Ureter (tissue), 1 donor: ENCODE measurements at places on chromosomes 4 and X. TPM values are rescaled to one million over a fixed set of nuclear protein-coding genes. Genes with fewer than 3 reads are reported as not detected.

DNA sequence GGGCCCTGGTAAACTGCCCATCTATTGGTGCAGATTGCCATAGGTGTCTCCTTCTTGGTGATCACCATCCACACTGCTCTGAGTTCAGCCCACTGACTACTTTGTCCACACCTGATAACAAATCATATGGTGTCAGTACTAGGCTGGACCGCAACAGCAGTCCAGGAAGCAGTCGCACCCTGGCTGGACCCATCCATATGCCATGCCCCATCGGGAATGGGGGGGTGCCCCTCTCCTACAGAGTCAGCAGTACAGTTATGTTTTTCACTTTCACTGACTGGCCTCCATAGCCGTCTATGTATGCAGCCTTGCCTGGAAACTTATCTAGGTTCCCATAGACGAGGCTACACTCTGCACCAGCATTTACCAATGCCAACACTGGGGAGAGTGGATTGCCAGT is 226.1 kb downstream of the ADGRL3 start:
- no peak for DNase-seq

- no peak for DNase-seq
Measured at GRCh38 chr4:3168029-3168428, 80.9 kb upstream of the MSANTD1 start.

DNA sequence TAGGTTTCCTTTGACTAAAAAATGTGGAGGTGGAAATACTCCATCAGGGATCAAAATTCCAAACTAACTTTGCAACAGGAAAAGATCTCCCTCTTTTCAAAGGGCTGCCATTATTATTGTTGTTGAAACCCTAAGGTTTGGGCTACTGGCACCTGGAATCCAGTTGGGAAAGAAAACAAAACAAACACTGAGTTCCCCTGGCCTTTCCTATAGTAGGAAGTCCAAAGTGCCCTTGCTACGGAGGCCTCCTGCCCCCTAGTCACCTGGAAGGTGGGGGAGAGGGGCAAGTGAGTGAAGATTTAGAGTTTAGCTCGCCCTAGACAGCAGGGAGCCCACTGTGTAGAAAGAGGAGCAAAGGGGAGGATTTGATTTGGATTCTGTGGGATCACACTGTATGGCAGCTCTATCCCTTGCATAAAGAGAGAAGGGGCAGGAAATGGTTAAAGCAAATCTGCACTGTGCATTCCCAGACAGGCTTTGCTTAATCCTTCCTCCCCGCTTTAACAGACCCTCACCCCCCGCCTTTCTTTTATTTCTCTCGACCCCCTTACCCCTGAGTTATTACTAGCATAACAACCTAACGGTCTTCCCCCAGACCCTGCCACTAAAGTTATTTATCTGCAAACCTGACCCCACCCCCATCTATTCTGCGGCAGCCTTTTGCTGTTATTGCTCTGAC is 627 bp upstream of the FAT4 start:
- DNase-seq = no peak

- no peak for DNase-seq
Measured at GRCh38 chr4:134126000-134126560, 75.5 kb downstream of the PABPC4L start.

- DNase-seq = no peak
Measured at GRCh38 chr4:1232661-1233621, 16.0 kb downstream of the CTBP1 start.

Gene LRP2BP
- total RNA-seq = 2.1 TPM

Gene GRIA2
- 0.18 TPM for total RNA-seq

Gene POU4F2
- total RNA-seq = not detected
